ENCODE measurements at places on chromosomes 4 and X. TPM values are rescaled to one million over a fixed set of nuclear protein-coding genes. Genes with fewer than 3 reads are reported as not detected.

- DNase-seq: no peak
Measured at GRCh38 chr4:145760961-145761929, 81.3 kb downstream of the C4orf51 start.

- DNase-seq: no peak
Measured at GRCh38 chrX:104284507-104284906, 29.8 kb upstream of the ESX1 start.

- DNase-seq: no peak
Measured at GRCh38 chrX:275476-275966, 5.7 kb upstream of the PLCXD1 start.

- no peak for DNase-seq
Measured at GRCh38 chr4:78166622-78167021, 109.5 kb downstream of the FRAS1 start.

DNA sequence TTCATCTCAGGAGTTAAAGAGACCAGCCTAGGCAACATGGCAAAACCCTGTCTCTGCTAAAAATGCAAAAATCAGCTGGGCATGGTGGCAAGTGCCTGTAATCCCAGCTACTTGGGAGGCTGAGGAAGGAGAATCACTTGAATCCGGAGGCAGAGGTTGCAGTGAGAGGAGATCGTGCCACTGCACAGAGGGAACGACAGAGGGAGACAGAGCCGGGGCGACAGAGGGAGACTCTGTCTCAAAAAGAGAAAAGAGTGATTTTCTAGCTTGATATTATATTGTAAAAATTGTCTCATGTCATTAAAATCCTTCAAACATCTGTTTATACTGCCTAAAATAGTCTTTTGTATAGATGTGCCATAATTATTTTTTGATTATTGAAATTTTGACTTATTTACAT, 225.4 kb upstream of the AGA start:
- DNase-seq: no peak

The PPP4R3C gene
- not detected for polyA plus RNA-seq

The UGT2B10 gene
- polyA plus RNA-seq: not detected

Measured in hindlimb muscle (tissue), 1 donor.